NCI-H524 (cell line): ENCODE measurements at places on chromosomes 3 and 15.

GRCh38 chr15:82763361-82764116 lies 42.3 kb downstream of the FSD2 start:
- DNase-seq = no peak

- DNase-seq = no peak
Observed at GRCh38 chr3:16309558-16309957, 44.5 kb downstream of the OXNAD1 start.

GRCh38 chr3:2261747-2262146 lies 163.1 kb downstream of the CNTN4 start:
- DNase-seq = no peak

DNA sequence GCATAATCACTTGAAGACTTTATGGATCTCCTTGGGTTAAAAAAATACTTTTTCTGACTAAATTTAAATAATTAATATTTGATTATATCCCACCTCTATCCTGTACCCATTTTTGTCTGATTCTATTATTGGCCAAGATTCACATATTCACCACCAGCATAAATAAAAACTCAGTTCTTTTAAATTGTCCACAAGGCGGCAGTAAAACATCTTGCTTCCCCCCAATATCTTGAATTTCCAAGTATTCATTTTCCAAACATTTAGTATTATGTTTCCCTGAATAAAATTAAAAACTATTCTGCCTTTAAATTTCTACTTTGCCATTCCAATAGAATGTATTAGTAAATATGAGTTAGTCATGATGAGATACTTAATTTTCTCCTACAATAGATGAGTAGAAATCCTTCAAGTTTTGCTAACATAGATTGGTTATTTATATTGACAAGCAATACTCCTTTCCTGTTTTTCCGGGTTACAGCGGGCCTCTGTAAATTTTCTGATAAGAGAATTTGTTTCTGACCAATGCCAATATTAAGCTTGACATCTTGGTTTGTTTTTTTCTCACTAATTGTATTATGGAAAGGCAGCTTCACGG lies 218.7 kb upstream of the MDFIC2 start:
- peak; percentile 35 for DNase-seq

- DNase-seq = no peak
Observed at GRCh38 chr15:101167753-101168462, 83.9 kb downstream of the CHSY1 start.

DNA sequence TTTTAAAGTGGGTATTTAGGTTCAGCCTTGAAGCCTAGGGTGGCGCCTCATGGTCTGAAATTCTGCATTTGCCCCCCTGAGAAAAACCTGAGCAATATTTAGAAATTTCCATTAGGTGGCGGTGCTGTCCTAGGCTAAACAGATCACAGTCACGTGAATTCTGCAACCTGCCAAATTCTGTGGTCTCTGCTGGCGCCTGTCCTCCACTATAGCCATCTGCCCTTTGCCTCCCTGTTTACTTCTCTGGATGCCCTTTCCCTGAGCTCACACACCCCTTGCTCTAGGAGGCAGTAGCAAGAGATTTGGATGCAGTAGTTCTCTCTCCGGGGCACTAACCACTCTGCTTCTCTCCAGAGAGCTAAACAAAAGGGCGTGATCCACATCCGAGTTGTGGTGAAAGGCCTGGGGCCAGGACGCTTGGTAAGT lies 9.1 kb downstream of the MRPS11 start:
- DNase-seq = peak; percentile 74

GRCh38 chr3:90062016-90062415 lies 954.6 kb downstream of the EPHA3 start:
- DNase-seq = no peak

- DNase-seq = no peak
Observed at GRCh38 chr3:139127101-139127500, 82.4 kb upstream of the PRR23C start.

GRCh38 chr3:174949523-174949922 lies 90.4 kb downstream of the NAALADL2 start:
- DNase-seq = no peak

GRCh38 chr3:16738451-16738850 lies 133.2 kb upstream of the DAZL start:
- no peak for DNase-seq

DNA sequence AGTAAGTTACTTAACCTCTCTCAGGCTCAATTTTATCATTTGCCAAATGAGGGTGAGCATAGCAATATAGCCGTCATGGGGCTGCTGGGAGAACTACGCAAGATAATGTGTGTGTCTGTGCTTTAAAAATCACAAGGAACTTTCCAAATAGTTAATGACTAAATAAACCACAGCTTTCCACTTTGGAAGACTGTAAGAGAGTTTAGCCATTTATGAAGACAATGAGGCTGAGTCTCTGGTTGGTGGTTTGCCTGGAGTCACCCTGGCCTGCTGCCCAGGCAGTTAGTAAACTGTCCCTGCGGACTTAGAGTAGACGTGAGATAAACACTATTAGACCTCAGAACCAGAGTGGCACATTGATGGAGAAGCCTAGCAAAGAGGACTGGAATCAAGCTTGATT lies 357.7 kb downstream of the CLSTN2 start:
- DNase-seq = no peak

- no peak for DNase-seq
Observed at GRCh38 chr3:54780336-54780735, 147.5 kb downstream of the LRTM1 start.

GRCh38 chr3:65808407-65808806 lies 230.3 kb downstream of the MAGI1 start:
- no peak for DNase-seq

DNA sequence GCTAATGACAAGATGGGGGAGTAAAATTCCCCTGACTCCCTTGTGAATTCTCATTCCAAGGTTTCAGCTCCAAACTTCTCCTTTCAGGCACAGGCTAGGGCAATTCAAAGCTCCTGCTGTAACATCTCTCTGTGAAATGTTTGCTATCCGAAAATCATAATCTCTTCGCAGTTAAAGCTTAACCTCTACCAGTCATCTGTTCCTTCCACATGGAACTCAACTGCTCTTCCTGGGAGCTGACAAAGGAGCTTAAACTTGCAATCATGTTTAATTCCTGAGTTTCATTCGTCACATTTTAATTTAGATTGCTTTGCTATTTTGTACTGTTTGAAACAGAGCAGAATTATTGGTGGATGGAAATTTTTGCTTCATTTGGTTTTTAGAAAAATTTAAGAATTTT lies 328.6 kb downstream of the AGBL1 start:
- no peak for DNase-seq

- DNase-seq = no peak
Observed at GRCh38 chr3:129956936-129957335, 17.6 kb upstream of the TRH start.

DNA sequence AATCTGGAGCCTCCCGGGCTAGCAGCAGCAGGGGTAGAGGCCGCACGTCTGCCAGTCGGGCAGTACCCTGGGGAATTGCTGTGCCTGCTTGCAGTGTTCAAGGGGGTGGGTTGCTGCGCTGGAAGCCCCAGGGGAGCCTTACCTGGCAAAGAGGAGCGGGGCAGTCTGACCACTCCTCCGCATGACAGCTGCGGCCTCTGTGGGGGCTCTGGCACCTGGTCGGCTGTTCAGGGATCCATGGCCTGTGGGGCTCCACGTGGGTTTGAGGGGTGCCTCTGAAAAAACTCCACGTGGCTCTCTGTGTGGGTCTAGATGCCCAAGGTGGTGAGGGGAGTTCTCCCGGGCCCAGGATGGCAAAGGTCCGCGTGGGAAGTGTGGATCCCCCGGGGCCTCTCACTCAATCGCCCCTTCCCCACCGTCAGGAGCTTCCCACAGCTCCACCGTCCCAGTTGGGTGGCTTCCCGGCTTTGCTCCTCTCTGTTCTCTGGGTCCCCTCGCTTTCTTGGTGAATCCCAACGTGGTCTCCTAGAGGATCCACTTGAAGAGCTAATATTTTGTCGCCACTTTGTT lies 184.5 kb downstream of the EFHB start:
- DNase-seq = no peak

DNA sequence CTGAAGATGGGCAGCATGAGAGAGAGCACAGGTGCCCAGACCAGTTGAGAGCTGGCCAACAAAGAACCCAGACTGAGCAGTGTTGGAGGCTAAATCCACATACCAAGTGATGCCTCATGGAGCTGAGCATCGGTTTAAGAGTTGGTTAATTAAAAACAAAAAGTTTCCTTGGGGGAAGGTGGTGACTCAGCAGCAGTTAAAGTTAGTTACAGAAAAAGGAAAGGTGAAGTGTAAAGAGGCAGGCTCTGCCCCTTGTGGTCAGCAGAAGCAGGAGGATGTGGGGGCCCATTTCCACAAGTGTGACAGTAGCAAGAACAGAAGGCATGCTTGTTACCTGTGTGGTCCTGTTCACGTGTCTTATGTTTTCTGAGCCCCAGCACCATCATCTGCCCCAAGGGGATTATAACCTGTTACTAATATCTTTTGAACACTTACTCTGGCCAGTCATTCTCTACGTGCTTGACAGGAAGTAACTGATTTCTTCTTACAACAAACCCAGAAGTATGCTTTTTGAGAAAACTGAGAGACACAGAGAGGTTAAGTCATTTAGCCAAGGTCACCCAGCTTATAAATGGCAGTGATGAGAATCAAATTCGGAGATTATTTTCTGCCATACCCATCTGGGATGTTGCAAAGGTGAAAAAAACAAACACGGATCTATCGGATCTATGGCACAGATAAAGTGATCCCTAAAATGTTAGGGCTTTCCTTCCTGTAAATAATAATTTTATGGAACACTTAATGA lies 91.0 kb downstream of the EPHB1 start:
- DNase-seq = no peak

GRCh38 chr15:71409541-71409940 lies 294.3 kb downstream of the THSD4 start:
- no peak for DNase-seq

- no peak for DNase-seq
Observed at GRCh38 chr3:101084404-101084803, 91.2 kb upstream of the ABI3BP start.
